WTC11 (cell line): ENCODE measurements at places on chromosomes 2 and 18. TPM values are rescaled to one million over a fixed set of nuclear protein-coding genes. Genes with fewer than 3 reads are reported as not detected.

- DNase-seq, result no peak
Measured at GRCh38 chr2:160445673-160446072, 47.9 kb downstream of the RBMS1 start.

DNA sequence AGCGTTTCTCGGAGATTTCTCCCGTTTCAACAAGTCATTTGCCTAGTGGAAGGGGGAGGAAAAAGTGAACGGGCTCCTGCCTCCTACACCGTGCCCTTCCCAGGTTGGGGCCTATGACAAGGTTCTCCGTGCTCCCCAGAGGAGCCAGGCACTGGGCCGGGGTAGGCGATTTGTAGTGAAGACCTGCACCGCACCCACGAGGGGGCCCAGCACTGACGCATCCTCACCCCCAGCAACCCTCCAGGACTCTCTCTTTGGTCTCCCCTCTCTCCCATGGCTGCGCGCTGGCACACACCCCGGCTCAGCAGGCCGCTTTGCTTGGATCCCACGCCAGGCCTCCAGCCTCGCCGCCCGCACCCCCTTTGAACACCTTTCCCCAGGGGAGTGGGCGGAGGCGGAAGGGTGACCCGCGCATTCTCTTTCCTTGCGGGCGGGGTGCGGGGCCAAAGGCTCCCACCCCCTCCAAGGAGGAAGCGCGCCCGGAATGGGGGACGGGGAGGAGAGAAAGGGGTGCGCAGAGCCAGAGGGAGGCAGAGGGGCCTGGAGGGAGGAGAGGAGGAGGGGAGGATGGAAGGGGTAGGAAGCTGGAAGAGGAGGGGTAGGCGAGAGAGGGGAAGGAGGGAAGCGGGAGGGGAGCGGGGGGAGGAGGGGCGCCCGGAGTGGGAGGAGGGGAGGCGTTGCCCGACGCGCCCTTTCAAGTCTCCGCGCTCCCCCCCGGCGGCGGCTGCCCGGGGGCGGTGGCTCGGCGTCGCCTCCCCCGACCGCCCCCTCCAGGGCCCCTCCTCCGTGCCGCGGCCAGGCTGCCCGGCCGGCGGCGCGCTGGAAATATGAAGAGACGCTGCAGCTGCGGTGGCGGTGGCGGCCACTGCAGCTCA is at the start of gene APCDD1:
TSS of gene APCDD1 (plus strand) at position 830 of the 875 bp plus-strand sequence. CDS start 347 bp downstream, outside the sequence.
- DNase-seq, result peak; percentile 70

The TWIST2 gene
- total RNA-seq, result 4.1 to 5.7 TPM (median 5.1 TPM) in 3 replicates

The REG1B gene
- 2.1 to 3.8 TPM (median 2.3 TPM) in 3 replicates for total RNA-seq

The BOK gene
- 35.1 to 39.4 TPM (median 37.4 TPM) in 3 replicates for total RNA-seq

The SNTG2 gene
- 20.5 to 30.1 TPM (median 27.8 TPM) in 3 replicates for total RNA-seq

The C2orf92 gene
- 5.2 to 7.9 TPM (median 6.9 TPM) in 3 replicates for total RNA-seq

The C2orf42 gene
- total RNA-seq, result 6.8 to 13.1 TPM (median 10.2 TPM) in 3 replicates
